ENCODE measurements at places on chromosomes 12 and 14. TPM values are rescaled to one million over a fixed set of nuclear protein-coding genes. Genes with fewer than 3 reads are reported as not detected.

DNA sequence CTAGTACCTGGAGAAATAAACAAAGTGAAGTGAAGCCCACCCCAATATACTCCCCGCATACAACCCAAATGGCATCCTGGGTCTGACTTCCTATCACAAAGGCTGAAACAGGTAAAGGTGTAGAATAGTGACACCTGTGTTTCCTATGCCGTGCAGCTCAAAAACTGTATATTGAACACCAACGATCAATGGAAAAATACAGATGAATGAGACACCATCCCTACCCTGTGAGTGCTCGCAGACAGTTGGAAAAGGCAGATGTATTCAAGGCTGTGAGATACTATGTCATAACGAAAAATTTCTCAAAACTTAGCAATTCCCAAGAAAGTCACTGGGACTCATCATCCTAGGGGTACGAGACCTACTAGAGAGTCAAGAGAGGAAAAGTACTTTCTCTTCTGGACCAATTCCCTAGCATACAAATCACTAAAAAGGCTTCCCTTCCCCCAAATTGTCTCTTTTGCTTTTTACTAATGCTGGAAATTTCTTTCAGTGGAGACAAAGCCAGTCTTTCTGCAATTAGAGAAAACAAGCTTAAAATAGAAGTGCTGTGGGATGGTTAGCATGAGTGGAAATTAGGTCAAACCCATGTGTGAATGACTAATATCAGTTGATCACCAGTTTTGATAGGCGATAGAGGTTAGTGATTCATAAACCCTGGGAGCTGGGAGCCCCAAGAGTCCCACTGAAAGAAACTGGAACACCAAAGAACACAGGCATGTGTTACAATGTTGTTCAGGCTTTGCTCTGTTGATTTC lies 249.7 kb downstream of the SPTSSA start:
- no peak for DNase-seq

- DNase-seq, result no peak
These were observed 21.3 kb downstream of the CRADD start for GRCh38 chr12:93698307-93699092.

GRCh38 chr14:58270628-58271027 lies 26.0 kb downstream of the PSMA3 start:
- DNase-seq, result no peak

Gene KRT73
- 0.45 TPM for total RNA-seq

- no peak for DNase-seq
These were observed 3.5 kb downstream of the EMG1 start for GRCh38 chr12:6974180-6974579.

Gene KRT82
- not detected for total RNA-seq

- DNase-seq, result no peak
These were observed 27.1 kb downstream of the VWF start for GRCh38 chr12:6097411-6097810.

- no peak for DNase-seq
These were observed 72.1 kb upstream of the DUSP6 start for GRCh38 chr12:89424389-89424788.

DNA sequence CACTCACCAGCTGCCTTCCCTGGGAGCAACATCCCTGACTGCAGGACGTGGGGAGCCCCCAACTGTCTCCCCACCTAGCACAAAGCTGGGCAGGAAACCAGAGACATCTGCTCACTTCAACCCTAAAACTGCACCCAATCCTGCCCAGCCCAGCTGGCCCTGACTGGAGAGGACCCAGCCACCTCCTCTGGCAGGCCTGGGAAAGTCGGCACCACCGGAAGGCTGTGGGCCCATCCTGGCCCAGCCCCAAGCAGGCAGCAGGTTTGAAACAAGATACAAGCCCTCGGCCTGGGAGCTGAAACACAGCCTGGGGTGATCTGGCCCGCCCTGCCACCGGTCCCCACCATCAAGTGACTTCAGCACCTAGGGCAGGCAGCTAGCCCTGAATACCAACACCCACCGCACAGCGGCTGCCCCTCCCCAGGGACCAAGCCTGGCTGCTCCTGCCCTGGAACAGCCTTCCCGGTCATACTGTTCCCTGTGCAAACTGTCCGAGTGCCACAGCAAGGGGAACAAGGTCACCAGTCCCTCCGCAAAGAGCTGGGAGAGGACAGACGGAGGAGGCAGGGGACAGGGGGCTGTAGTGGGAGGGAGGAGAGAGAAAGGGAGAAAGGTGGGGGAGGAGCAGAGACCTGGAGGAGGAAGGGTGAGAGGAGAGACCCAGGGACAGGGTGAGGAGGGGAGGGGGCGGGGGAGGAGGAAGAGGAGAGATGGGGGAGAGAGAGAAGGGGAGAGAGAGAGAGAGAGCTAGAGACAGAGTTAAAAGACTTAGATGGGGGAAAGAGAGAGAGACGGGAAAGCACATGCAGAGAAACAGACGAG lies 115.7 kb downstream of the RFLNA start:
- DNase-seq, result no peak

Gene DIO2
- not detected for total RNA-seq

DNA sequence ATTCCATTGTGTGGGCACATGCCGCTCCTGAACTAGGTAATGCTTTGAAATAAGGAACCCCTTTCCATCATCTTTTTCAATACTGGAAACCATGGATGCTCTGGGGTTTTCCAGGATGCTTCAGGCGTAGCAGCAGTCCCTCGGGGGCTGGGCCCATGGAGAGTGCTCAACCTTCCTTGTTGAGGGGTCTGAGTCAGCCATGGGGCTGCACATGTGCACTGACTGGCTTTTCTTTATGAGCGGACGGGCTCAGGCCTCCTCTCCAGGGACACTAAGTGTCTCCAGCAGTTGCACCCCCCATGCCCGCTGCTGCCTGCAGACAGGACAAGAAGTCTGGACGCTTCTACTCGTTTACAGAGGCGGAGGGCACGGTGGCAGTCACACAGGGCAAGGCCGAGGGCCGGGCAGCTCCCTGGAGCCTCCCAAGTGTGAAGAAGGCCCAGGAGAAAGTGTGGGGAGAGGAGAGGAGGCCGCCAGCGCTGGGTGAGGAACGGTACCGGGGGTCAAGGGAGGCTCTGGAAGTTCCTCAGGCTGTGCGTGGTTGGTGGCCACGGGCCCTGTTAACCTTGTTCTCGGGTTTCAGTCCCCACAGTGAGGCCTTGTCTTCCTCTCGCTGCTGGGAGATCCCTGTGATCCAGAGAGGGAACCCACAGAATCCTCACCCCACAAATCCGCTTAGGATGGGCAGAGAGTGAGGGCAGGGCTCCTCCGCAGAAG lies 51.2 kb downstream of the TEAD4 start:
- DNase-seq, result no peak

GRCh38 chr14:70011098-70011497 lies 131.9 kb downstream of the SMOC1 start:
- no peak for DNase-seq

Gene IGF1
- 0.52 TPM for total RNA-seq

Gene PCED1B
- total RNA-seq, result 74.2 TPM

- no peak for DNase-seq
These were observed 298.2 kb downstream of the TMEM132D start for GRCh38 chr12:129605666-129606065.

DNA sequence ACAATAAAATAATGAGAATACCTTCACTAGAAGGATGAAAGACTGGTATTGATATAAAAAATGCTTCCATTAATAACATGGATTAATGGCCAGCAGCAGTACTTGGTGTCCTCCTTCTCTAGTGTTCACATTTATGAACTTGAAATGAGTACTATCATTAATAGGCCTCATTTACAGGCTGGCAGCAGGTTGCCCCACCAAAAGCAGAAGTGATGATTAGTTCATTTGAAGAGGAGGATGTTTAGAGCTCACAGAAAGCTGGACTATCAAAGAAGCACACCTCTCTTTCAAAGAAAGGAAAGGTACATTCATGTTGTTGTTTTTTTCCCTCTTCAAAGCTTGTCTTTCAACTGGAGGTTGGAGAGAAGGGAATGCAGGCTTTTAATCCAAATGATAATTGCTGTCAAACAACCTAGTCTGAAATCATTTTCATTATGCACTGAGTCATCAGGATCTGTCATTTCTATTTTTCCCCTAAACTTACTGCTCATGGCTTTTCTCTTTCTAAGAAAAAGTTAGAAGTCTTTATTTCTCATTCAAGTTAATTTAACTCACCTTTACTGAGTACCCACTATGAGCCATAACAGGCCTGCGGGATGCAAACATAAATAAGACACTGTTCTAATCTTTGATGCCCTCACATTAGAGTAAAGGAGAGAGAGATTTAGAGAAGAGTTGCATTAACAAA lies 157.9 kb upstream of the GRIP1 start:
- DNase-seq, result no peak

Gene KCNMB4
- 0.60 TPM for total RNA-seq

- no peak for DNase-seq
These were observed 12.3 kb upstream of the DACT1 start for GRCh38 chr14:58625438-58625837.

DNA sequence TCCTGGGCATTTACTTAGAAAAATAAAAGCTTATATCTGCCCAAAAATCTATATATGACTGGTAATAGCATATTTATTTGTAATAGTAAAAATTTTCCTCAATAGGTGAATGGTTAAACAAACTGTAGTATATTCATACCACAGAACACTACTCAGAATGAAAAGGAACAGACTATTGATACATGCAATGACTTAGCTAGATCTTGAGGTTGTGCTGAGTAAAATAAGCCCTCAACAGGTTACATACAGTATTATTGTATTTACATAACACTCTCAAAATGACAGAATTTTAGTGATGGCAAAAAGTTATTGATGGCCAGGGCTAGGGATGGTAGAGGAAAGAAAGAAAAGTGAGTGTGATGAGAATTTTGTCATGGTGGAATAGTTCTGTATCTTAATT lies 178.4 kb downstream of the BMP4 start:
- DNase-seq, result no peak

DNA sequence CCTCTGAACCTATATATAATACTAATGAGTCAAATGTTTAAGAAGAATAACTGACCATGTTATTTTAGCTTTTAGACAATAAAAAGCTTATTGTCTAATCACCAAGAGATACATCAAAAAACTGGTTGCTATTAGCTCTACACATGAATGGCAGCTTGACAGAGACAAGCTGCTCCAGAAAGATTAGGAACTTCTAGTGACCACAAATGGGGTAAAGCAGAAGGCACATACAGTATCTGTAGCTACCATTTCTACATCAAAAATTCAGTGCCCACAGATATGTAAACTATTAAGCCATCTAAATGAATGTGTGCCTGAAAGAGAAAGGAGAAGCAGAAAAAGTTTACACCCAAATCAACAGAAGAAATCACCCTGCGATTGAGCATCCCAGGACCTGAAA lies 2.4 kb downstream of the AREL1 start:
- no peak for DNase-seq

DNA sequence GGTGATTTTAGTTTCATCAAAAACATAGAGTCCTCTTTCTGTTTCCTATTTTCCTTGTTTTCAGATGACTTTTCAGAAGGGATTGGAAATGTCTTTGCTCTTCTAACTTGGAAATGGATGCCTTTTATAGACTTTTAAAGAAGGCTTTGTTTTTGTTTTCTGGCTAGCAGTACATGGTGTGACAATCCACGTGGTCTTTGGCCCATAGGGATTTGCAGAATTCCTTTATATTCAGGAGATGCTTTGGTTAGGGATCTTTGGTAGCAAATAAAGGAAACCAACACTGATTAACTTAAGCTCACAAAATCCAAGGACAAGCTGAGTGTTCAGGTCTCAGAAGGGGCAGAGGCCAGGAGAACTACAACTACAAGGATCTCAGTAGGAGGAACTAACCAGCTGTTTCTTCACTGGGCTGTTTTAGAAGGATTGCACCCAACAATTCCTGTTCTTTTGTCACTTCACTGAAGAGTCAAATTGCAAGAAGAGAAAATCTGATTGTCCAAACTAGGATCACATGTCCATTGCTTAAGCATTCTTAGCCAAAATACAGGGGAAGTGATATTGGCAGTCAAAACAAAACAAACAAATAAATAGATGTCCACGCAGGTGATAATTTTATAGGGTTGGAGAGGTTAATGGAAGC lies 58.6 kb upstream of the MANSC4 start:
- DNase-seq, result no peak

GRCh38 chr12:55946553-55946952 lies 15.6 kb downstream of the DGKA start:
- DNase-seq, result no peak

Gene ART4
- total RNA-seq, result not detected

Gene ABCC9
- total RNA-seq, result not detected

Gene KNTC1
- total RNA-seq, result 147 TPM

- DNase-seq, result no peak
These were observed 76.4 kb downstream of the C12orf50 start for GRCh38 chr12:87952850-87953249.

Gene PTHLH
- total RNA-seq, result not detected

DNA sequence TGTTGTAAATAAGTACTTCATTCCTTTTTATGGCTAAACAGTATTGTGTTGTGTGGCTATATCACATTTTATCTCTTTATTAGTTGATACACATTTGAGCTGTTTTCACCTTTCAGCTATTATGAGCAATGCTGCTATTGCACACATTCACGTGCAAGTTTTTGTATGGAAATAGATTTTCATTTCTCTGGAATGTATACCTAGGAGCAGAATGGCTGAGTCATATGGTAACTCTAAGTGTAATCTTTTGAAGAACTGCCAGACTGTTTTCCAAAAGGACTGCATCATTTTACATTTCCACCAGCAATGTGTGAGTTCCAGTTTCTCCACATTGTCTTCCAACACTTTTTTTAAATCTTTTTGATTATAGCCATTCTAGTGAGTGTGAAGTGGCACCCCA lies 134.0 kb downstream of the SRGAP1 start:
- DNase-seq, result no peak

Gene SLC6A13
- 0.26 TPM for total RNA-seq

DNA sequence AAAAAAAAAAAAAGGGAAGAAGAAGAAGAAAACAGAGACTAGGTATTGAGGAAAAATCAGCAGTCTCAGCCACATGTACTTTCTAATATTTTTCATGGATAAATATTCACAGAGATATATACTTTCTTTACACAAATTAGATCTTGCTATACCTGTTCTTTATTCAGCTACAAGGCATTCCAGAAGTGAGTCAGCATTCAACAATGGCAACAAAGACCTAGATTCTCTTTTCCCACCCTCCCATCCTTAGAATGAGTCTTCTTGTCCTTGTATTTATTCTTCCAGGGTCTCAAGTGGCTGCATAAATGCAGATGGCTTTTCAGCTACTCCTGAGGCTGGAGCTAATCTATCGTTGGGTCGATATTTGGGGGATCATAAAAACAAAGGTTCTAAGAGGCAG lies 93.0 kb downstream of the NT5DC3 start:
- no peak for DNase-seq

- DNase-seq, result no peak
These were observed 29.5 kb downstream of the MSRB3 start for GRCh38 chr12:65308006-65308405.

- no peak for DNase-seq
These were observed 40.0 kb downstream of the PACS2 start for GRCh38 chr14:105354541-105354940.

GRCh38 chr12:8566525-8566924 lies 25.8 kb upstream of the CLEC4E start:
- no peak for DNase-seq
